Urothelium cell line (cell line): ENCODE measurements at places on chromosomes 3 and 15.
A peak's percentile ranks its signal among the peaks of the same experiment; 100 is the strongest.

- no peak for DNase-seq
Measured at GRCh38 chr3:140128217-140128616, 193.2 kb downstream of the CLSTN2 start.

DNA sequence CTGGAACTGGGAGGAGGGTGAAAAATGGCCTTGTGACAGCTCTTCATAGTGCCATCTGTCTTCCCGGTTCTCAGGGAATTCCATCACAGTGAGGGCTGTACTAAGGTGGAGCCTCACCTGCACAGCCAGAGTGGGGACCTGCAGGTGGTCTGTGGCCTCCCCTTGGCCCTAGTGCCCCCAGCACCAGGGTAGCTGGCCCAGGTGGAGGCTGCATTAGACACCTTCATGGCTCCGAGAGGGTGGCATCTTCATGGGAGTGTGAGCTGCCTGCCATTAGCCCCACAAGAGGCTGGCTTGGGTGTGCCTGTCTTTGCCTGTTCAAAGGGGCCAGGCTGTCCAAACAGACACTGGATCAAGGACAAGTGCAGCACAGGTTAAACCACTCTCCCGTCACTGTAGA lies 95.5 kb upstream of the PRR23E start:
- no peak for DNase-seq

DNA sequence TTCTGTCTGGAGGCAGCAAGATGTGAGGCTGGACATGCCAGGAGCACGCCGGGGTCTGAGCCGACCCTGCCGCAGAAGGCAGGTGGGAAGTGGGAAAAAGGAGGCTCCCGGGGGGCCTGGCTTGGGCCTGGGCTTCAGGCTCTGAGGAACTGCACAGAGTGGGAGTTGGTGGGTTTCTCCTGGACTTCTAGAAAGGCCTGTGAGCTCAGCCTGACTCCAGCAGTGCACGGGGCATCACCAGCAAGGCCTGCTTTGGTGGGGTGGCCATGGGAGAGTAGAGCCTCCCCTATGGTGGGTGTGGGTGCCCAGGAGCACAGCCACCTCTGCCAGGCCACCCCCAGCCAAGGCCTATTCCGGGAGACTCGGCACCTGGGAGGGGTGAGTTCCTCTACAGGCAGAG lies 18.1 kb upstream of the SLC41A3 start:
- DNase-seq: no peak

DNA sequence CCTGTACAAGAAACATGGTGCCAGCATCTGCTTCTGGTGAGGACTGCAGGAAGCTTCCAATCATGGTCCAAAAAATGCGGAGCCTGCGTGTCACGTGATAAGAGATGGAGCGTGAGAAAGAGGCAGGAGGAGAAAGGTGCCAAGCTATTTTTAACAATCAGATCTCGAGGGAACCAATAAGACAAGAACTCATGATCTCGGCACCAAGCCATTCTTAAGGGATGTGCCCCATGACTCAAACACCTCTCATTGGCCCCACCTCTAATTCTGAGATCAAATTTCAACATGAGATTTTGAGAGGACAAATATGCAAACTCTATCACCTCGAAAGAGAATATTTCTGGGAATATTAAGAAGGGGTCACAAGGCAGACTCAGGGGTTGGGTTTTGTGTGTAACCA lies 107.2 kb downstream of the PYDC2 start:
- DNase-seq: no peak

DNA sequence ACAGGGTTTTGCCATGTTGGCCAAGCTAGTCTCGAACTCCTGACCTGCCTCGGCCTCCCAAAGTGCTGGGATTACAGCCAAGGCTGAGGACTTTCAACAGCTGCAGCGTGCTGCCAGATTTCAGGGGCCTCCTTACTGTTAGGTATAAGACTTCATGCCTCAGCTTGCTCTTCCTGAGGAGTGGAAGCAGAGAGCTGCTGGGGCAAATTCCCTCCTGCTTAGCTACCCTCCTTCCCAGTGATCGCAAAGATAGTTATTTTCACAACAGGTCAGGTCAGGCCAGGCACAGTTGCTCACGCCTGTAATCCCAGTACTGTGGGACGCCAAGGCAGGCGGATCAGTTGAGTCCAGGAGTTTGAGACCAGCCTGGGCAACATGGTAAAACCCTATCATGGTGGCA lies 2.6 kb upstream of the CPNE9 start:
- no peak for DNase-seq

DNA sequence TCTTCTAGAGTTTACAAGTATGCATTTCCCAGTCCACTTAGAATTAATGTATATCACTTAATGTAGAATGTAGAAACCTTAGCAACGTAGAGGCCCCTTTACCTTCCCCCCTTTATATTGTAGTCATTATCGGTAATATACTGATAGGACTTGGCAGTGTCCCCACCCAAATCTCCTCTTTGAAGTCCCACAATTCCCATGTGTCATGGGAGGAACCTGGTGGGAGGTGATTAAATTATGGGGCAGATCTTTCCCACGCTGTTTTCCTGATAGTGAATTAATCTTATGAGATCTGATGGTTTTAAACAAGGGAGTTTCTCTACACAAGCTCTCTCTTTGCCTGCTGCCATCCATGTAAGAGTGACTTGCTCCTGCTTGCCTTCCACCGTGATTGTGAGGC lies 31.0 kb downstream of the ARL8B start:
- no peak for DNase-seq

DNA sequence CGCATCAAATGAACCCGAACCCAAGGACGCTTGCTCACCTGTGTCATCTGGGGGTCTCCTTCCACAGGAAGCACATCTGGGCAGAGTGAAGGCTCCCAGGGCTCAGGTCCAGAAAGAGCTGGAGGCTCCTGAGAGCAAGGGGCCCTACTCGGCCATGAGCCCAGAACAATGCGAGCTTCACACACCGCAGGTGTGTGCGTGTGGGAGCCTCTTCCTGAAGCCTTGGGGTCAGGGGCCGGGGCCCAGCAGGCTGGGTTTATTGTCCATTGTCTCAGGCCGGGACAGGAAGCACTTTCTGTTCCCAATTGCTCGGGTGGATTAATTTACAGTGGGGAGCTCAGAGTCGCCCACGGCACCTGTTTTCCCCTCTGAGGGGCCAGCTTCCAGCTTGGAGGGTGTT lies 74.8 kb downstream of the RPN1 start:
- DNase-seq: no peak

GRCh38 chr3:194489736-194490612 lies 3.2 kb upstream of the ATP13A3 start:
- no peak for DNase-seq

DNA sequence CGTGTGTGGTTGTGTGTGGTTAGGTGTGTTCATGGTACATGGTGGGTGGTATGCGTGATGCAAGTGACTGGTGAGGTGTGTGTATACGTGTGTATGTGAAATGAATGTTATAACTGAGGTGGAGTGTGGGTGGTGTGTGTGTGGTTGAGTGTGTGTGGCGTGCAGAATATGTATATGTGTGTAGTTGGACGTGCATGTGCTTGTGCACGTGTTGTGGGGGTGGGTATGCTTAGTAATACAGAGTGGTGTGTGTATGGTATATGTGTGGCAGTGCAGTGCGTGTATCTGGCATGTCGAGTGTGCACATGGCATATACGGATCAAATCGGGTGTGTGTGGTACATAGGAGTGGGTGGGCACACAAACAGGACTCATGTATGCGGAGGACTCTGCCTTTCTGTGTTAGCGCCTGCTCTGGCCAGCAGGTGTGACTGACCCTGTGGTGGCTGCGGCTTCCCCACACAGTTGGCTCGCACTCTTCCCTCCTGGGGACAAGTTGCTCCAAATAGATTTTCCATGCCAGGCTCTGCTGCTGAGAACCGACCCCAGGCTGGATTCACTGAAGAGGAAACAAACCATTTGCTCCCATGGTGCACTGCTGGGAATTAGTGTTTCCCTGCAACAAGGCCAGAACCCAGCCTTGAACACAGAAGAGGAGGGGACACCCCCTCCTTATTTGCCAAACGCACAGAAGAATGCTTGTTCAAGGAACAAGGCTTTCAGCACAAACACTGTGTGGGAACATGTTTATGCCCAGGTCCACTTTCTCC lies 1.2 kb upstream of the C3orf70 start:
- no peak for DNase-seq

DNA sequence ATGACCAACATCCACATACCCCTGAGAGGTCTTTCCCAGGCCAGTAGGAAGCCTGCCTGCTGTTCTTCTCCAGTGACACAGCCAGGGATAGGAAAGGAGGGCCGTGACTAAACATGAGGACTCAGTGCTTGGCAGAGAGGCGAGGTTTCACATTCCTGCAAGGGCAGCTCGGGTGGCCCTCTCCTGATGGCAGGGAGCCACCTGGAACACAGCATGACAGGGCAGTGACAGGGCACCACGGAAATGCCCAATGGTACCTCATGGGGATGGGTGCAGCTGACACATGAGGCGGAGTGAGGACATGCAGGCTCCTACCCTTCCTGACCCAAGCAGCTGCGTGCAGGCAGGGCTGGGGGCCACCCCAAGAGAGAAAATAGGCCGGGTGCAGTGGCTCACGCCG lies 7.4 kb upstream of the TGM5 start:
- DNase-seq: no peak

DNA sequence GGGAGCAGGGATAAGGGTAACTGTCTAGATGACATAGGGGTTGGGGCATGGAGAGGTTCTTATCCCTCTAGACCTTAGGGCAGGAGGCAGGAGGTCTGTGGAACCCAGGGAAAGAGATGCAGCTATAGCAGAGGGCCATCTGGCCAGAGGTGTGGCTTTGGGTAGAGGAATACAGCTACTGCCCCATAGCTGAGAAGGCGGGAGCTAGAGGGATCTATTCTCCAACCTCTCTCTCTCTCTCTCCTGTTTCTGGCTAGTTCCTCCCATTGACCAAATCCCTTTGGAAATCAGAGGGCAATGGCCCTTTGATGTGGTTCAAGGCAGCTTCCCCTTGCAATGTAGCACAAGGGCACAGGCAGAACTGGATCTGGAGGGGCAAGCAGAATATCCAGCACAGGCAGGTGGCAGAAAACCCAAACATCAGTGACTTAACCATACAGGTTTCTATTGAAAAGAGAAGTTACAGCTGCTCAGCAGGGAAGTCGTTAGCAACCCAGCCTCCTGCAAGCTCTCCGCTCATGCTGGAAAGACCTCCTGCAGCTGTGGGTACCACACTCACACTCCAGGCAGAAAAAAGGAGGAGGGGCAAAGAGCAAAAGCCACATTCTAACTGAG lies 22.3 kb upstream of the LMOD3 start:
- no peak for DNase-seq

DNA sequence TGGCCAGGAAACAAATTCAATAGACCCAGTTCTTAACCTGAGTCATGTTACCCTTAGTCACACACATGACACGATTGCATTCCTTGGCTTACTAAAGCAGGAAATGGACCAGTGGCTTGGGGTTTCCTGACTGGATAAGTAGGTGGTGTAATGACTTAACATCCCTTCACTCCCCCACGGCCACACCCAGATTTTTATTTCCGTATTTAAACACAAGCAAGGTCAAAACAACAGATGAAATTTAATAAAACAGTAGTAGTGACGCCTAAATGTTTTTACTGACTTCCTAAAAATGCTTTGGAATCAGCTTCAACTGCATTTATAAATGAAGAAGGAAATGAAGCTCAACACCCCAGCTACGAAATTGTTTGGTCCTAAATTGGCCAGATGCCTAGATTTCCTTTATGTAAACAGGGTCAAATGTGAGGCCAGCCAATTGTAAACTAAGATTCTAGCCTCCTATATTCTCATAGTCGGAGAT lies 324.3 kb downstream of the CHST2 start:
- peak; percentile 75 for DNase-seq

DNA sequence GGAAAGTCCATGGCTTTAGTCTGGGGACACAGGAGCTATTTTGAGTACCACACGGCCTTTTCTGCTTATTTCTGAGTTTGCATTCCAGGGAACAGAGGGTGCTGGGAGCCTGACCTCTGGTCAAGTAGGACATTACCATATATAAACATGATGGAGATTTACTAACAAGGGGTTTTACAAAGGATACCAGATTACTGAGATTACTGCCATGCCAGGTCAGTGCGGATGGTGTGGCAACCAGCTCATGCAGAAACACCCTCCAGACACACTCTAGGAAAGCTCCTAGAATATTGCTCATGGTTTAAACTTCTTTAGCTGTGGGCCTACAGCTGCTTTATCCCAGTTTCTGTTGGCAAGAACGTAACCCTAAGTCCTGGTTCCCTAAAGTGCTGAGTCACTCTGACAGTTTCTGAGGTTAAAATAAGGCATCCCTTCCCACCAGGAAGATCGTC lies 54.3 kb upstream of the AGTR1 start:
- no peak for DNase-seq

GRCh38 chr15:95261546-95261945 lies 1030.2 kb downstream of the MCTP2 start:
- no peak for DNase-seq

DNA sequence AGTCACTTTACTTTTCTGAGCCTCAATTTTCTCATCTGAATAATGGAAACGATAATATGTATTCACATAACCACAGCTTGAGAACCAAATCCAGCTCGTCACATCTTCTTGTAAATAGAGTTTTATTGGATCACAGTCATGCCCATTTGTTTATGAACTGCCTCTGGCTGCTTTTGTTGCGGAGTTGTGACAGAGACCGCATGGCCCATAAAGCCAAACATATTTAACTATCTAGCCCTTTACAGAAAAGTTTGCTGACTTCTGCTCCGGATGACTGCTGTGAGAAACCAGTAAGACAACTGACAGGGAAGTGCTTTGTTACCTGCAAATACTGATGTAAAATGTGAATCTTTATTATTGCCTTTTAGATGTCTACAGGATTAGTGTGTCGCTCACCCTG lies 216.0 kb downstream of the RORA start:
- no peak for DNase-seq

GRCh38 chr3:32449691-32450090 lies 53.0 kb downstream of the CMTM6 start:
- no peak for DNase-seq

DNA sequence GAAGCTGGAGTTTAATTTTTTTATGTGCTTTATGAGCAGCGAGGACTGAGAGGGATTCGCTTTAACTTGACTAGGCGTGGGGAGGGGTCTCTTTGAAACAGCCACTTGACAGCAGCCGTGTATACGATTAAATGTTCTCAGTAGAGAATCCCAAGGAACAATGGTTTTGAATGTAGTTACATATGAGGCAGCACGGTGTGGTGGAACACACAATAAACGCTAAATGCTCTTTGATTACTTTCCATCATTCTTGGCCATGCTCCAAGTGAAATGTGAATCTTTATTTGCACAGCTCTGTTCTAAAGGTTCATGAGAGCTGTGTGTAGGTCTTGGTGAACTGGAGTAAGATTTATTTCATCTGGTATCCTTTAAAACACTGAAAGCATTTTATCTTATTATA lies 251.4 kb upstream of the TGFBR2 start:
- DNase-seq: no peak

GRCh38 chr3:33831053-33831452 lies 32.6 kb downstream of the PDCD6IP start:
- DNase-seq: no peak
